ENCODE measurements at places on chromosomes 12 and 14.
A peak's percentile ranks its signal among the peaks of the same experiment; 100 is the strongest.

DNA sequence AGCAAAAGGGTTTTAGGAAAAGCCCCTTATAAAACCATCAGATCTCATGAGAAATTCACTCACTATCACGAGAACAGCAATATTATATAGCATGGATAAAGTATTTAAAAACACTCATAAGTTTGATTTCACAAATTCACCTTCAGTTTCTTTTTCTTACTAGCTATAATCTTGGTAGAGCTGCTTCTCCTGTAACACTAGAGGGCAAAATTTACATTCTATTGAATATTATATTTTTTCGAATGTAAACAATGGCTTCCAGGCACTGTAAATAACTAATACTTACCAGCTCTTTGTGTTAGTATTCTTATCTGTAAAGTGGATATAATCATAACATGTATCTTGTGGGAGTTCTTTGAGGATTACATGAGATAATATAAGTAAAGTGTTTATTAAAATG lies 259.6 kb downstream of the CCER1 start:
- no peak for DNase-seq

DNA sequence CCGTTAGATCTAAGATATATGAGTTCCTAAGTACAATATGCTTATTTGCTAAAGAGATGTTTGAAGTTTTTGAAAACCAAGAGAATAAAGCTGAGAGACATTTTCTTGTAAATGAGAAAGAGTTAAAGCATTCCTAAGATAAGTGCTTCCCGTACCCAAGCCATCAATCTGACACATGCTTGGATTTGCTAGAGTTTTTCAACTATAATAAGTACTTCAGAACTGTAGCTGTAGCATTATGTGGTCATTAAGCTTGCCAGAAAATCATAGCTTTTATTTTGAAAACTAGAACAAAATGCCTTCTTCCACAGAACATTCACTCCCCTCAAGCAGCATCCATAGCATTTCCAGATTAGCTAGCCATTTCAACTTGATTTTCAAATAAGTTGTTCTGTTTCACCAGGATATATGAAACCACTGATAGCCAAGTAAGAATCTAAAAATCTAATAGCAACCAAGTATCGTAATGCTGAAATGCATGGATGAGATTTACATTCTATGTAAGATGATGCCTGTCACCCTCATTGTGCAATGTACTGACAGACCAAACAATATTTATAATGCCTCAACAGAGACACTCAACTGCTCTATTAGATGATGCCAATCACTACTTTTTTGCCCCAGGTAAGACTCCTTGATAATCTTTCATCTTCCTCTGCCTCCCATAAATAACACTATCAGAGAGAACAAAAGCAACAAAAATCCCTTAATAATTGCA lies 8.0 kb downstream of the SNW1 start:
- no peak for DNase-seq

GRCh38 chr14:49593016-49593415 lies 5.7 kb upstream of the LRR1 start:
- DNase-seq, result no peak

DNA sequence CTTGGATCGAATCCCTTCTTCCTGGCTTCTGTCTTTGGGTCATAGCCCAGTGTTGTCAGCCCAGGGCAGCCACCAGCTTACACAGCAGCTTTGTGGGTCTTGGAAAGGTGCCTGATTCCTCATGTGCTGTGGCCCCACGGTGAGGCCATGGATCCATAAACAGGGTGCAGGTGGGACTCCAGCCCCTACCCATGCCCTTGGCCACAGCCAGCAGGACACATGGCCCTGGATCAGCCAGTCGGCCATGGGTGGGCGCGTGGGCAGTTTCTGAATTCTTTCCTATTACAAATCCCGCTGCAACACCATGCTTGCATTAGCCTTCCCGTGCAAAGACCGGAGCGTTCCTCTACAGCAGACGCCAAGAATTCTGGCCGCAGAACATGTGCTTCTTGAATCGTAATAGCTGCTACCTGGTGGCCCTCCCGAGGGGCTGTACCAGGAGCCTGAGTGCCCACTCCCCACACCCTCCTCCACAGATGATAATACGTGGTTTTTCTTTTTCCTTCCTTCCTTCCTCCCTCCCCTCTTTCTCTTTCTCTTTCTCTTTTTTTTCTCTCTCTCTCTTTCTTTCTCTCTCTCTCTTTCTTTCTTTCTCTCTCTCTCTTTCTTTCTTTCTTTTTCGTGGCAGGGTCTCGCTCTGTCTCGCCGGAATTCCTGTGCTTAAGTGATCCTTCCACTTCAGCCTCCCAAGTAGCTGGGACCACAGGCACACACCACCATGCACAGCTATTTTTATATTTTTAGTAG lies 2.9 kb upstream of the MMP17 start:
- no peak for DNase-seq

DNA sequence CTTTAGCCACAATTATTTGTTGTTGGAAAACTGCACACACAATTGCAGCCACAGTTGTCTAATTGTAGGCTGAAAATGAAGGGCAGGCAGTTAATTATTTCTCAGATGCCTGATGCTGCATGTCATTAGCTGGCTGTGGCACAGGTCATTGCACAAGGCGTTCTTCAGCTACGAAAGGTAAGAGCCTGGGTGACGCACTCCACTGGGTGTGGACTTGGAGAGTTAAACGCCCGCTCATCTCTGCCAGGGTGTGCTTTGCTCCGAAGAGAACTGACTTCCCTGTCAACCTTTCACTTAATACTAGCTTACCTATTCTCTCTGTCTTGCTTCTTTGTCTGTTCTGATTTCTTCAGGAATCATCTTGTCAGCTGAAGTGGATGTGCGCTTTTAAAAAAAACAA lies 91.4 kb upstream of the CPM start:
- no peak for DNase-seq

GRCh38 chr12:100718187-100718586 lies 76.4 kb upstream of the ANO4 start:
- DNase-seq, result no peak

DNA sequence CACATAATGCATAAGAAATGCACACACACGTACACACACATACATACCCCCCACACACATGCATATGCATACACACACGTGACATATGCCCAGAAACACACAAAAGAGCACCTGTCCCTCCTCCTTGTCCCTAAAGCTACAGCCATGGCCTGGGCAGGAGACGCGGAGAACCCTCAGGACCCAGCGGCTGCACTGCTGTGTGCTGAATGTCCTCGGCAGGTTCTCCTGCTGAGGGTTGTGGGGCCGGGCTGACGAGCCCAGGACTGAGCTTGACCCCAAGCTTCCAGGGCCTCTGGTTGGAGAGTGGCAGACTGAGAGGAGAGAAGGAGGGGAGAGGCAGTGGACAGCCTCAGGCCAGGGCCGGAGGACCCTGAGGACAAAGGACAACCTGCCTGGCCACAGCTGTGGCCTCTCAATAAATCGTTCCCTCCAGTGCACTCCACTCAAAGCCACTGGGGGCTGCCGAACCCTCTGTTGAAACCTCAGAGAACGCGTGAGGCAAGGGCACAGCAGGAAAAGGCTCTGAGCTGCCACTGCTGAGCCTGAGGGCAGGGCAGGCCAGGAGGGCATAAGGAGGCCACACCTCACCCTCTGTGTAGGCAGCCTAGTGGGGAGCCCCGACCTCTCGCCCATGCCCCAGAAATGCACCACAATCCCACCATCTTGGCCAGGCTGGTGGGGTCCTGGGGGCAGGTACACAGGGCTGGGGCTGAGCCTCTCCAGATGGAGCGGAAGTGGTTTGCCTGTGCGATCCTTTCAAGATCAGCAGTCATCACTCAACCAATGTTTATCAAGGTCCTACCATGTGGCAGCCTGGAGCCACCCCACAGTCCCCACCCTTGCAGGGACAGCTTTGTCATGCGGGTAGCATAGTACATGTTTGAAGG lies 3.1 kb downstream of the CACNA2D4 start:
- DNase-seq, result no peak

GRCh38 chr12:93050026-93050747 lies 121.1 kb upstream of the EEA1 start:
- DNase-seq, result no peak

- no peak for DNase-seq
Observed at GRCh38 chr14:58659846-58660245, 22.1 kb downstream of the DACT1 start.

GRCh38 chr12:41917938-41918341 lies 226.7 kb downstream of the GXYLT1 start:
- DNase-seq, result no peak

- no peak for DNase-seq
Observed at GRCh38 chr12:19833775-19834501, 394.6 kb downstream of the AEBP2 start.

DNA sequence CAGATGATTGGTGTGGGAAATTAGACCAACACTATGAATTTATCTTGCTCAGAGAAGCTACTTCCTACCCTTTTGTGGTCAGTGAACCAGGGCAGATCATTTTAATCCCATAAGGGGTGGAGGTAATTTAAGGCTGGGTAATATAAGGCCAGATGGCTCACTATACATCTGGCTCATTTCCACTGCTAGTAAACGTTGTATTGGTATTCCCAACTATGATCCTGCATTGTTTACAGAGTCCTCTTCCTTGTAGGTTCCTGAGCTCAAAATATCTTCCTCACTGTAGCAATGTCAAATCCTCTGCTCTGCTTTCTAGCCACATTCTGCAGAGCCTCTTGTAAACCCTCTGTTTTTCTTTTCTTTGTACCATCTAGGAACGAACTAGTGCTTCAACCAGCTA lies 93.0 kb upstream of the MGAT4C start:
- DNase-seq, result no peak

- DNase-seq, result no peak
Observed at GRCh38 chr12:46300910-46301309, 32.1 kb upstream of the SLC38A1 start.

- DNase-seq, result no peak
Observed at GRCh38 chr14:53571641-53572328, 384.8 kb downstream of the BMP4 start.

DNA sequence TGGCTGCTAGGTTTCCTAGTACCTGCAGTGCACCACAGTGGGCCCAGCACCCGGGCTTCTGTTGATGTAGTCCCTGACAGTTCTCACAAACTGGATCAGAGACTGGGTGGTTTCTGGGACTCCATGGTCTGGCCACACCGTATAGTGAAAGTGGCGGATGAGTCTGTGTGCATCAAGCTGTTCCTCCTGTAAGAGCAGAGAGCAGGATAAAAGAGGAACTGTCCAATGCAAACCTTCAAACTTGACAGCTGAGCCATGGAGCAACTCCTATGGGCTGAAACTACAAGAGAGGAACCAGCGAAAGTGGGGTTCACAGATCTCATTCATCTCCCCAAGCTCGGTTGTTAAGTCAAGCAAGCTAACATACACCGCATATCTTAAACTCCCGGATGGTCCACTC lies 102.8 kb downstream of the PTPRB start:
- DNase-seq, result no peak

DNA sequence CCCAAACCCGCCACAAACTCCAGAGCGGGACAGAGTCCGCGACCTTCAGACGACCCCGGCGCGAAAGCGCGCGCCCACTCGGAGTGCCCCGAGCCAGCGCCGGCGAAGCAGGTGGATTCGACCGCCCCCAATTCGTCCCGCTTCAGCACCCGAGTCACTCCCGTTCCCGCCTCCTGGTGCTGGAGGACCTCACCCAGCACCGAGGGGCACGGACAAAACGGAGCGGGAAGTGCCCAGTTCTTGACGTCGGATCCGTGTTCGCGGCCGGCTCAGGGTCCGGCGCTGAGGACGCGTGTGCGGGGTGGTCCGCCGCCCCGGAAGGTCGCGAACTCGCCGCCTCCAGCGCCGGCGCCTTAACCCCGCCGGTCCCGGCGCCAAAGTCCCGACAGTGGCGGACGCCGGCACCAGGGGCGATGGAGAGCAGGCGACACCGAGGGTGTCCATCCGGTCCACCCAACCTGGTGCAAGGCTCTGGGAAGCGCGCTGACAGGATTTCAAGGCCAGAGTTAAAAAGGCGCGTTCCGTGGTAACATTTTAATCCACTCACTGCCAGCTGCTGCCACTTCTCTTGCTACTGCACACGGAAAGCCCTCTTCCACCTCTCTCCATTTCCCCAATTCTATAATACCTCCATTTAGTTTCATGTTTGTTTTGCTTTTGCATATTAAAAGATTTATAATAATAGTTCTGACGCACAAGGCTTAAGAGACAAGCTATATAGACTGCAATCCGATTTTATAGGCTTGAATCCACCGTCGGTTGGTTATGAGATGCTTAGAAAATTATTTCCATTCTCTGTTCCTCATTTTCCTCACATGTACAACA lies 240.0 kb upstream of the CPNE8 start:
- no peak for DNase-seq

DNA sequence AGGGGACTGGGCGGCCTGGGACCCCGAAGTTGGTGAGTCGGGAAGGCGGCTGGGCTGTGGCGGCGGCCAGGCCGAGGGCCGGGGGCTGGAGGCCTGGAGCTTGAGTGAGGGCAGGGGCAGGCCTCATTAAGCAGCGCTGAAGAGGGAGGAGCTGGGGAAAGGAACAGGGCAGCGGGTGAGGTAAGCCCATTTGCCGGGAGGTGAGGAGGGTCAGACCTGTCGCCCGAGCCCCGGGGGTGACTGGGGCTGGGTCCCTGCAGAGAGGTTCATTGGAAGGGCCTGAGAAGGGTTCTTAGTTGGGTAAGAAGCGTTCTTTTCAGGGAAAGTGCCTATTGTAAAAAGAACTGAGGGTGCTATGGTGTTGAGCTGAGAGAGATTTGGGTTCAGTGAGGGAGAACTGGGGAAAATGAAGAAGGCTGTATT lies 441 bp downstream of the RAB5B start:
- DNase-seq, result peak; percentile 15

DNA sequence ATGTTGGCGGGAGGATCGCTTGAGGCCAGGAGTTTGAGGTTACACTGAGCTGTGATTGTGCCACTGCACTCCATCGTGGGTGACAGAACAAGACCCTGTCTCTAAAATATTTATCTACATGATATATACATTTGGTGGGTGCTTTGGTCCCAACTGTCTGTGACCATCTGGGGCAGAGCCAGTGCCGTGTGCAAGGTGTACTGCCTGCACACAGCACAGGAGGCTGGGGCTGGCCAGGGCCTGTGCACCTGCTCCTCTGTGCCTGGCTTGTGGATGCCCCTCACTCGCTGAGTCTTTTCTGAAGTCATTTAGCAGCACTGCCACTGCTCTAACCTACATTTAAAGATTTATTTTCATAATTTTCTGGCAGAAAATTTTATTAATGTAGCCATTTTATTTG lies 58.7 kb downstream of the TRAF3 start:
- no peak for DNase-seq

DNA sequence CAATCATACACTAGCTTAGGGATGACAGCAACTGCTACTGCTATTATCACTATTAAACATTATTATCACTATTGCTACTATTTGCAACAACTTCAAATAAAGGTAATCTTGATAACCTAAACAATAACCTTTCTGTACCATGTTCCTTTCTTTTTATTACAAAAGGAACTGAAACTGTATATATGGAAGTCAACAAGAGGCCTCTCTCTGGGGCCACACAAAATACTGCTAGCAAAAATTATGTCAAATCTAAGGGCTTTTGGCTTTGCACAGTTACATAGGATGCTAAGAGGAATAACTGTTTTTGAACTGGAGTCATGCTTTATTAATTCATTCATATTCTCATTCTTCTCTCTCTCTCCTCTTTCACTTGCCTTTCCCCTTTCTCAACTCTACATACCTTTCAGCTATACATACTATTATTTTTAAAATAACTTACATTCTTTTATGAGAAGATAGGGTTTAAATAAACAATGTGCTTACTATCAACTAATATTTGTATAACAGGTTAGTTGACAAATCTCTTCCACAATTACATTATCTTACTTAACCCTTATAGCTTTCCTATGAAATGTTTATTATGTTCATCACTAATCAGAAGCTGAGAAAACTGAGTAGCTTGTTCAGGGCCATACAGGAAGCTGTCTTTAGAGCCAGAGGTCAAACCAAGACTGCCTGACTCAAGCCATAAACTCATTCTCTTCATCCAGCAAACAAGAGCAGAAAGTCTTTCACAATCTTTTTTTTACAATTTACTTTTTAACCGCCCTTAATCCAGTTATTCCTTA lies 25.7 kb downstream of the SPTSSA start:
- no peak for DNase-seq
